Caco-2 (cell line): ENCODE measurements at places on chromosomes 1 and 21.

DNA sequence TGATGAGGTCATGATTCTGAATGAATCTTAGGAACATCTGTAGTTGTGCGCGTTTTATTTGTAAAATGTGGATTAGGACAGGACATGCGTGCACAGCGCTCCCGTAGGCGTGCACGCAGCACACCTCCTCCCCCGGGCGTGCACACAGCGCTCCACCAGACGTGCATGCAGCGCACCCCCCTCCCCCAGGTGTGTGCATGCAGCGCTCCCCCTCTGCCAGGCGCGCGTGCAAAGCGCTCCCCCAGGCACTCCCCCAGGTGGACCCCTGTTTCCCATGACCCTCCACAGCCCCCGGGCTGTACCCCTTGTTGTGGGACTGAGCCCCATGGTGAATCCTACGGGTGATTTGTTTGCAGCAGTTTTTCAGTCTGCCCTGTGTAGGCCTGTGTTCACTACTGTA is 61.6 kb downstream of the S100B start:
- H3K27ac ChIP-seq: no peak overlapping the region
- no peak overlapping the region for H3K4me3 ChIP-seq
- no peaks in the 10 kb centered on the region for H3K27me3 ChIP-seq
- no peaks in the 10 kb centered on the region for H3K4me1 ChIP-seq

- H3K4me1 ChIP-seq: no peaks in the 10 kb centered on the region
- no peaks in the 10 kb centered on the region for H3K36me3 ChIP-seq
- H3K4me3 ChIP-seq: no peak overlapping the region
- no peak for DNase-seq
These were observed 73.2 kb upstream of the CNIH3 start for GRCh38 chr1:224542783-224543440.

GRCh38 chr1:191641420-191642260 is 516.6 kb upstream of the RGS18 start:
- no peaks in the 10 kb centered on the region for H3K27me3 ChIP-seq
- no peak overlapping the region for H3K27ac ChIP-seq
- H3K36me3 ChIP-seq: no peaks in the 10 kb centered on the region
- H3K4me1 ChIP-seq: no peaks in the 10 kb centered on the region
- H3K4me3 ChIP-seq: no peak overlapping the region

DNA sequence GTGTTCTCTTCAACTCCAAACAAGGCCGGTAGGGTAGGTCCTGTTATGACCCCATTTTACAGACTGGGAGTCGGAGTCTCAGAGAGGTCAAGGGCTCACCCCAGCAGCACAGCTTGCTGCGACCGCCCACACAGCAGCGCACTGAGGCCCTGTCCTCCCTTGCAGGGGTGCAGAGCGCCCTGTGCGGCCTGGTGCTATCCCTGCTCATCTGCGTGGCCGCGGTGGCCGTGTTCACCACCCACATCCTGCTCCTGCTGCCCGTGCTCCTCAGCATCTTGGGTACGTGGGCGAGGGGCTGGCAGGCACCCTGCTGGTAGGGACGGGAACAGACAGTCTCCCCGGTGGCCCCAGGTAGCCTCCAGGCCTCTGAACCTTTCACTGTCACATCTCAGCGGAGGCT is 55.9 kb downstream of the DISP3 start:
- 0 out of 2 replicates have a peak, but pooled peaks cover 1% of the 10 kb centered on the region for H3K27me3 ChIP-seq
- no peak for DNase-seq
- H3K36me3 ChIP-seq: no peaks in the 10 kb centered on the region
- no peak overlapping the region for H3K27ac ChIP-seq
- H3K4me3 ChIP-seq: no peak overlapping the region
- no peaks in the 10 kb centered on the region for H3K4me1 ChIP-seq

DNA sequence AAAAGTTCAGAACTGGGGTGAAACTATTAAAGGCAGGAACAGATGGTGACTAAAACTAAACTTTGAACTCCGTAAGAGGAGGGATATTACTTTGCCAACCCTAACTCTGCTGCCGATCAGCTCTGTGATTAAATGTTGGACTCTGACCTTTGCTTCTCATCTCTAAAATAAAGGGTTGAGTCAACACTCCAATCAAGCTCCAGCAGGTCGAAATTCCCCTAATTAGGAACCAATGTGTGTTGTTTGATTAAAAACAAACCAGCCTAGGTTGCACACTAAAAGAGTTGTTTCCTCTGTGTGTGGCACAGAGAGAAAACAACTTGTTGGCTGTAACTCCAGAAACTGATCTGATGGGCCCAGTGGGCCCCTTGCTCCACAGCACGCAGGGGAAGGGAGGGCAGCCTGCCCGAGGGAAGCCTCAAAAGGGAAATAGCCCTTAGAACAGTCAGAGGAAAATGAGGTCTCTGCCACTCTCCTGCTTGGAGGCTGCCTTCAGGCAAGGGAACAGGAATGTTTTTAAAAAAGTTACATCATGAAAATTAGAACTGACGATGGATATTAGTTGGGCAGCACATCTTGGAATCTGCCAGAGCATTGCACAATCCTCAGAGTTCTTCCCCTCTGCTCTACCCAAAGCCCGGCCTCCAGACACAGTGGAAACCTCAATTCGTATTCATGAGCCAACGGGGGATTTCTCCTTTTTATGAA is 69.3 kb downstream of the KCTD3 start:
- H3K4me1 ChIP-seq: peaks cover 23% of the 10 kb centered on the region
- DNase-seq: no peak
- no peaks in the 10 kb centered on the region for H3K27me3 ChIP-seq
- H3K4me3 ChIP-seq: no peak overlapping the region
- no peaks in the 10 kb centered on the region for H3K36me3 ChIP-seq

- no peaks in the 10 kb centered on the region; the same call in 1 of the 2 replicates for H3K36me3 ChIP-seq
- no peak for DNase-seq
- peaks cover 17% of the 10 kb centered on the region for H3K4me1 ChIP-seq
- no peaks in the 10 kb centered on the region for H3K27me3 ChIP-seq
- no peak overlapping the region for H3K4me3 ChIP-seq
- no peak overlapping the region for H3K27ac ChIP-seq
These were observed 45.8 kb downstream of the SIM2 start for GRCh38 chr21:36744560-36745231.

DNA sequence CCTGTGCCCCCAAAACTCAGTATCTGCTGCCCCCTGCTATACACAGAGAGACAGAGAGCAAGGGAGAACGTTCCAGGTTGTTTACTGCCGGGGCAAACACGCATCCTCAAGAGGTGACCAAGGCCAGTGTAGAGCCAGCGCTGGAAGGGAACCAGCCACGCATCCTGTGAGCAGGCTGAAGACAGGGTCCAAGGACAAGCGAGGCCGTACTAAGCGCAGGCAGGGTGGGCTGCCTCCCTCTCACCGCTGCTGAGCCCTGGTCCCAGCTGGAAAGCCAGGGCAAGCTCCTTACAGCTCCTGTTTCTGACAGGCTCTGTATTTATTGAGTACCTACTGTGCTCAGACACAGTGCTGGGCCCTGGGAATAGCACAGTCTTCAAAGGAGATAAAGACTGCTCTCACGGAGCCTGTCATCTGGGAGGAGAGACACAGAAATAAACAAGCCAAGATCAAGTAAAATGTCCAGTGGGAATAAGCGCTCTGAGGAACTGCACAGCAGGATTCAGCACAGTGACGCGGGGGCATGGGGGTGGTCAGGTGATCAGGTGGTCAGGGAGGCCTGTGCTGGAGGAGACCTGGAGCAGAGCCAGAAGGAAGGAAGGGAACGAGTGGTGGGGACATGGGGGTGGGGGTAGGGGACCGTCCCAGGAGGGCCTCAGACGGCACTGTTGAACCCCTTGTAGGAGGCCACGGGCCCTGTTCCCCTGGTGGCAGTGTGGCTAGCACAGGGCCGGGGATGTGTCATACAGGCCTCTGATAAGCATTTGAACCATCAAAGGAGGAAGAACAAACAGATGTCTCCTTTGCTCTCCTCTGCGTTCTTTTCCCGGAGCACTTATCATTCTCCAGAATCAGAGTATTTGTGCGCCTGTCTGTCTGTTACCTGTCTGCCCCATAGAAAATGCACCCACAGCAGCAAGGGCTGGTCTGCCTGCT is 37.8 kb upstream of the EFHD2 start:
- no peak for DNase-seq
- no peak overlapping the region for H3K27ac ChIP-seq
- no peaks in the 10 kb centered on the region for H3K36me3 ChIP-seq

DNA sequence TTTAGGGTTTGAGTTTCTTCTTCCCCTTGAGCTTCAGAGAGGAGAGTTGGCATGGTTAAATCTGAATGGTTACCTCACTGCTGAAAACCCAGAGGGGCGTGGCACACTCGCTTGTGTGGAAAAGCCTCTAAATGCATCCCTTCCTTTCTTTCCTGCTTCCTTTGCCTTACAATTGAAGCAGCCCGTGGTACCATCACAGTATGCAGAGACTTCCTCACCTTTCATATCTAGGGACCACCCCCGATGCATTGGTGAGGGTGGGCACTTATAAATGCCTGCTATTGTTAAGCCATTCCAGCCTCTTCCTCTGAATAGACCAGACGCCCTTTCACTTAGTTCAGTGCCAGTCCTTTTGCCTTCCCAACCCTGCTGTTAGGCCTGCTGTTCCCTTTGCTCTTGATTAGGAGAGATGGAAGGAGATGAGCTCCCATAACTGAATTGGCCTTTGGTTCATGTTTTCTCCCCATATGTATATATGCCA is 21.9 kb upstream of the LAX1 start:
- no peaks in the 10 kb centered on the region for H3K36me3 ChIP-seq
- no peak overlapping the region for H3K4me3 ChIP-seq
- no peaks in the 10 kb centered on the region for H3K4me1 ChIP-seq
- H3K27me3 ChIP-seq: no peaks in the 10 kb centered on the region

- H3K27me3 ChIP-seq: no peaks in the 10 kb centered on the region
- no peaks in the 10 kb centered on the region for H3K4me1 ChIP-seq
- no peak for DNase-seq
- no peak overlapping the region for H3K4me3 ChIP-seq
These were observed 165.9 kb downstream of the PRDM2 start for GRCh38 chr1:13865851-13866250.

DNA sequence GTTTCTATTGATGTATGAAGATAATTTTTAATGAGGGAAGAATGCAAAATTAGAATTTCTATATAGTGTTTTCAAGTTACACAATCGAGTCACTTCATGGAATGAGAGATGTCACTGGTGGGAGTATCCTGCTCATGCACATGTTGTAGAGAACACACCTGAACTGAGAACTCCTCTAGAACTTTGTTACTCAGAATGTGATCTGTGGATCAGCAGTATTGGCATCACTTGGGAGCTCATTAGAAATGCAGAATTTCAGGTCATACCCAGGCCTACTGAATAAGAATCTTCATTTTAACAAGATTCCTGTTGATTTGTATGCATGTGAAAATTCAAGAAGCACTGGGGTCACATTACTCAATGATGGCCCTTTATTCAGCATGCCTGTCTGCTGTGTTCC is 28.8 kb downstream of the ZNF326 start:
- H3K27me3 ChIP-seq: no peaks in the 10 kb centered on the region
- H3K4me1 ChIP-seq: no peaks in the 10 kb centered on the region
- no peak overlapping the region for H3K4me3 ChIP-seq
- H3K36me3 ChIP-seq: no peaks in the 10 kb centered on the region
- DNase-seq: no peak

DNA sequence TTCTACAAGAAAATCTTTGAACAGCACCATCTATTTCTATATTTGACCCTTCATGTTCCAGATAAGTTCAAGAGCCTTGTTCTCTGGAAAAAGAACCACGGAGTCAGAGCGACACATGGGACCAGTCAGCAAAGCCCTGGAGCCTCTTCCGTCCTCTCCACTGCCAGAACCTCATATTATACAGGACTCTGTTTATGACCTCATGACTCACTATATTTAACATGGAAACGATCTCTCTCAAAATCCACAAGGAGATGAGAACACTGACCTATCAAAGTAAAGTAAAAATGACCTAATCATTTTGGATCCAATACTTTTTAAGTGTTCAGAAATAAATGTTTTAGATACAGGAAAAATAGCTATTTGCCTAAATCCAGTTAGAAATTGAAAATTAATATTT is 124.6 kb upstream of the KRTAP19-8 start:
- no peak overlapping the region for H3K4me3 ChIP-seq
- no peak overlapping the region for H3K27ac ChIP-seq
- no peak for DNase-seq
- H3K4me1 ChIP-seq: no peaks in the 10 kb centered on the region
